ENCODE measurements at places on chromosomes 7 and 10. TPM values are rescaled to one million over a fixed set of nuclear protein-coding genes. Genes with fewer than 3 reads are reported as not detected.

DNA sequence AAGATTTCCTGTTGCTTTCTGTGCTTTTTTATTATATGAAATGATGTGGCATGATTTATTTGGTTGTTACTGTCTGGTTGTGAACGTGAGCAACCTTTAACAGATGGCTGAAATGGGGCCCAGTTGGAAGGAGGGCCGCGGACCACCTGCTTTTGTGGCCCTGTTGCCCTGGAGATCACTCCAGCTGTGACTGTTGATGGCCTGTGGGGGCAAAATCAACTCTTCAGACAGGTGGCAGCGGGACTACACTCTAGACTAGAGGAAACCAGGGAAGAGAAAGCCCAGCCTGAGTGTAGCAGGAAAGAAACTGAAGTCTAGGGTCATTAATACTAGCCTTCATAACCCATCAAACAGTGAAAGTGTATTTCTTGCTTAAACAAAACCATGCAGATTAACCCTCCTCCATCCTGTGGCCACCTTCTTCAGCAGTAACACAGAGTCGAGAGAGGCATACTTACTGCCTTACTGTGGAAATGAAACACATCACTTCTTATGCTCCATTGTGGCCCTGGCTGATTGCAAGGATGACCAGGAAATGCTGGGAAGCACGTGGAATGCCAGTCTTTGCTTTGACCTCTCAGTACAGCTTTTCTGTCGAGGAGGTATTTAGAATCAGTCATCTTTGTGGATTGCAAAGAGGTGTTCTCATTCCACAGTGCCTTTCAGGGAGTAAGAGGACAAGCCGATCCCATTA is 80.5 kb downstream of the CCNY start:
- no peak overlapping the region for H3K27ac ChIP-seq
- H3K27me3 ChIP-seq = no peaks in the 10 kb centered on the region
- H3K4me3 ChIP-seq = no peak overlapping the region
- H3K36me3 ChIP-seq = no peaks in the 10 kb centered on the region
- DNase-seq = no peak

DNA sequence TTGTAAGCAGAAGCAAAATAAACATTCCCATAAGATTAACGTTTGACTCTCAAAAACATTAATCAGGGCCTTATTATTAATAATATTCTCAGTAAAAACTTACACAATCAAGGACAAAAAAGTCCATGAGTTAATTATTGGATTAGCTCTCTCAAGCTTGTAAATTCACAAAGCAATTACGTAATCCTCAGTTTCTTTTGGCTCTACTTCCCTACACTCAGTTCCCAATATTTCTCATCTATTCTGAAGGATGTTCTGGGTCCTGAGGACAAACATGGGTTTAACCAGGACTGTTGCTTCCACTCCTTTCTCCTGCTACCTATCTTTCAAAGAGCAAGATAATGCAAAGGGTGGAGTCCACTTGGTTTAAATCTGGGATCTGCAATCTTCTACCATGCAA is 15.1 kb downstream of the FBXL13 start:
- H3K27me3 ChIP-seq = no peaks in the 10 kb centered on the region
- H3K36me3 ChIP-seq = no peaks in the 10 kb centered on the region
- no peak overlapping the region for H3K27ac ChIP-seq
- no peak overlapping the region for H3K4me3 ChIP-seq
- DNase-seq = no peak

DNA sequence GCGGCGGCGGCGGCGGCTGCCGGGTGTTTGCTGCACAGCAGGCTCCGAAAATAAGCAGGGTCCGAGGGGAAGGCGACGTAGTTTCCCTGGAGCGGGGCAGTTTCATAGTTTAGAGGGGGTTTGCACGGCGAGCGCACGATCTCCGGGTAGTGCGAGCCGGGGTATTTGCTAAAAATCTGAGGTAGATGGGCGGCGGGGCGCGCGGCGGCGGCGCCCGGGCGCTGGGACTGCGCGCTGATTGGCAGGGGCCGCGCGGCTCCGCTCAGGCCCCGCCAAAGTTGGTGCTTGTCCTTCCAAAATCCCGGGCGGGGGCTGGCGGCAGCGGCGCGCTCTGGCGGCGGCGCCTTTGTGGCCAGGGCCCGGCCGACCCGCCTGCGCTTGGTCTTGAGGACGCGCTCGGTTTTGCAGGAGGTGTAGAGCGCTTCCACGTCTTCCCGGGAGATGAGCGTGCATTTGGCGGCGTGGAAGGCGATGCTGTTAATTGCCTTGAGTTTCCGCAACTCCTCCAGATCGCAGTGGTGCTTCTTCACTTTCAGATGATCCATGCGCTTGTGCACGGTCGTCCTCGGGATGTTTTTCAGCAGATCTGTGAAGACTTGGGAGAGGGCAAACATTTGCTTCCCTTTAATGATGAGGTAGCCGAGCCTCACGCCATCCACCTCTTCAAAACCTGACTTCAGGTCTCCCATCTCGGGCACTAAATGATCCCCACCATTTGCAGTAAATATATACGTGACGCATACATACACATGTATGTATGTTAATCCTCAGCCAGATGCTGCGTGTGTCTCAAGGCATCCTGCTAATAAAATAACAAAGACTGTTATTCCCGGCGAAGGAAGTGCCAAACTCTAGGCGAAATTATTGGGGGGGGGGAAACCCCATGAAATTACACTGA is 8.1 kb downstream of the SKIDA1 start:
- H3K4me3 ChIP-seq = peak overlapping the region; percentile 70
- DNase-seq = peak; percentile 71
- peaks cover 36% of the 10 kb centered on the region for H3K4me1 ChIP-seq
- no peaks in the 10 kb centered on the region for H3K27me3 ChIP-seq

DNA sequence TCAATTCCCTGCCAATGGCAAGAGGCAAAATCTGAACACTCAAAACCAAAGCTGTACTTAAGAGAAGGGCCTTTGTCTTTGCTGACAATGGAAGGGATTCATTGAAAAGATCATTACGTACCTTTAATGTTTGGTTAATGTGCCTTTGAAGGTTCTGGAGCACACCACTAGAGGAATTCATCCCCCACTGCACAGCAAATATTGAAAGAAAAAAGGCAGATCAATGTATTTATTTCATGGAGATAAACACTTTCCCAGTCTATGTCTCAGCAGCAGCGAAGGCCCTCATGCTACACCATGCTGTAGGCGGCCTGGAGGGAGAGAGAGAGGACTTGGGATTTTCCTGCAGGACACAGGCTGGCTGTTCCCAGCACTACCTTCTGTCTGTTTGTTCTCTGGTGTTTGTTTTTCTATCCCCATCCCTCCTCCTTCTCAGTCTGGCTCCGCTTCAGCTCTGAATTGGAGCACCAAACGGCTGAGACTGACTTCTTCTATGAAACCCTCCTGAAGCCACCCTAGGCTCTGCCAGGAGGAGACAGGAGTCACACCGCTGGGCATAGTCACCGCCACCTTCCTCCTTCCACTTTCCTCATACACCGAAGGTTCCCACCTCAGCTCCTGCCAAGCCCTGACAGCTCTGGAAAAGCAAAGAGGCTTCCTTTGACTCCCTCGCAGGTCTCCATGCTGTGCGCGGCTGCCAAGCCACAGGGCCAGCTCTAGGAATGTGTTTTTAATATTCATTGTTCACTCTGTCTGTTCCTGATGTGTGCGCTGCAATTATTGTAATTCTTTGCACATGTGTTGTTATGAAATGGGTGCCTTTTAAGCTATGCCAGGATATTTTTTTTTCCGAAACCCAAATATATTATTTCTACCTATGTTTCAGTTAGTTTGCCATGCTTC is 301.5 kb downstream of the FZD1 start:
- peaks cover 20% of the 10 kb centered on the region for H3K4me1 ChIP-seq
- H3K27me3 ChIP-seq = no peaks in the 10 kb centered on the region
- H3K4me3 ChIP-seq = peak overlapping the region; percentile 9

DNA sequence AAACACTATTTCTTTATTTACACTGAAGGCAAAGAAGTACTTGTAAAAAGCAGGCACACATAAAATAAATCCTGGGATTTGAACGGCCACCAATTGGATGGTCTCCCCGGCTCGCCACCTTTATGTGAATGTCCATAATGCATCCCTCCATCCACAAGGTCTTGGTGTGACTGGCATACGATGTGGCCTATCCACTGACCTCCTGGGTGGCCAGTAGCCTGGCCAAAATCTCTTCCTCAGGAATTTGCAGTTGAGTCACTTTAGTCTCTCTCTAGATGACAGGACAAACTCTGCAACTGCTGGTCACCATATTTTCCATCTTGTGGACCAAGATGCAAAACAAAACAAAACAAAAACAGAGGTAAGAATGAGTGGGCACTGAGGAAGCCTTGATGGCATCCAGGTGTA is 39.1 kb downstream of the CDK1 start:
- no peak overlapping the region for H3K4me3 ChIP-seq
- peak overlapping the region; percentile 64 for H3K27ac ChIP-seq
- no peaks in the 10 kb centered on the region for H3K36me3 ChIP-seq
- peaks cover 56% of the 10 kb centered on the region for H3K4me1 ChIP-seq
- no peaks in the 10 kb centered on the region for H3K27me3 ChIP-seq

GRCh38 chr10:86971232-86971991 is 3.1 kb downstream of the ADIRF start:
- DNase-seq = peak; percentile 95
- peak overlapping the region; percentile 99 for H3K27ac ChIP-seq
- H3K4me3 ChIP-seq = peak overlapping the region; percentile 56
- peaks cover 39% of the 10 kb centered on the region for H3K4me1 ChIP-seq

ELAPOR2 gene
- not detected for total RNA-seq

BTAF1 gene
- total RNA-seq = 22.4 TPM

Measured in SJSA1 (cell line).